Activated naive CD8-positive, alpha-beta T cell treated with anti-CD3 and anti-CD28 coated beads, Interleukin-2, amount 10 ng/mL, durations not matched to agents 7 days and 5 days (primary cell): ENCODE measurements at places on chromosomes 16 and 17. TPM values are rescaled to one million over a fixed set of nuclear protein-coding genes. Genes with fewer than 3 reads are reported as not detected.

The SOCS3 gene
- total RNA-seq, result 6.7 TPM

- no peak for DNase-seq
These were observed 20.9 kb downstream of the FAM20A start for GRCh38 chr17:68580236-68580770.

DNA sequence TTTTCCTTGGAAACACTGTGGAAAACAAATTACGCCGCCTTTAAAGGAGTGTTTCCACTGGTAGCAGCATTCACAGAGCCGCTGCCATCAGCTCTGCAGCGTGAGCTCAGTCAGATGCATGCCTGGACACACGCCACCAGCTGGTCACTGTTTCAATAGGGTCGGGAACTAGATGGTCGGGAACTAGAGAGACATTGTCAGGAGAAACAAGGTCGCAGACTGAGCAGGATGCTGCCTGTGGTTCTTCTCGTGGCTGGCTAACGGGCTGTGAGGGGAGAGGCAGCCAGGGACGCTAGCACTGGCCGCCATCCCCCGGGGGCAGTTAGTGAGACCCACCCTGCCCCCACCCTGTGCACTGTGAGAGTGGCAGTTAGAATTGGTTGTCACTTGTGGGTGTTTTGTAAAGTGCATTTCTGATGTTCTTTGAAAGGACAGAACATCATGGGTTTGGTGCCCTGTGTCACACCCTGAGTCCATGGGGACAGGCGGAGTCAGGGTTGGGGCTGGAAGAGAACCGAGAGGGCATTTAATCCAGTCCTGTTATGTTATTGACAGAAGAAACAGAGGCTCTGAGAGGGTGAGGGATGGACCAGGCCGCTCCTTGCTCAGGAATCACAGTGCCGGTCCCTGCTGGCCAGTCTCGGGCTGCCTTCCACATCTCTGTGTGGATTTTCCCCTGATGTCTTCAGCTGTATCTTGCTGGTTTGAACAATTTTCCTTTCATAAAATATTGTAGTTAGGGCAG is 86.3 kb downstream of the SPECC1 start:
- no peak for DNase-seq

GRCh38 chr16:2122429-2122828 is 13.3 kb downstream of the PKD1 start:
- no peak for DNase-seq

GRCh38 chr16:86761111-86762031 is 183.0 kb downstream of the FOXL1 start:
- peak; percentile 58 for DNase-seq
